ENCODE measurements at places on chromosomes 4 and X. TPM values are rescaled to one million over a fixed set of nuclear protein-coding genes. Genes with fewer than 3 reads are reported as not detected.
A peak's percentile ranks its signal among the peaks of the same experiment; 100 is the strongest.

DNA sequence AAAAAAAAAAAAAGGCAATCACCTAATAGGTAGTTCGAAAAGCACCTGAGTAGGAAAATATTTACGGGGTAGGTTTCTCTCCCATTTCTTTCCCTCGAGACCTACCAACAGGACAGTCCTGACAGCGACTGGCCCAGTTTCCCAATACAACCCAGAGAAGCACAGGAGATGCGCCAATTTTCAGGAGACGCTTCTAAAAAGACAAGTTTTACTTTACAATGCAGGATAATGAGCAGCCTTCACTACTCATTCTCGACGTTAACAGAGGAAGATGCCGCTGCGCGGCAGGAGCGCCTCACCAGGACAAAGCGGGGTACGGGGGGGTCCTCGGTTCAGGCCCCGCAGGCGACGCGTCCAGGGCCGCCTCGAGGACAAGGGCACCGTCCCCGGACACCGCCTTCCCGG, 708 bp downstream of the BCLAF3 start:
- H3K36me3 ChIP-seq: no peaks in the 10 kb centered on the region
- no peaks in the 10 kb centered on the region for H3K27me3 ChIP-seq
- no peak for DNase-seq

DNA sequence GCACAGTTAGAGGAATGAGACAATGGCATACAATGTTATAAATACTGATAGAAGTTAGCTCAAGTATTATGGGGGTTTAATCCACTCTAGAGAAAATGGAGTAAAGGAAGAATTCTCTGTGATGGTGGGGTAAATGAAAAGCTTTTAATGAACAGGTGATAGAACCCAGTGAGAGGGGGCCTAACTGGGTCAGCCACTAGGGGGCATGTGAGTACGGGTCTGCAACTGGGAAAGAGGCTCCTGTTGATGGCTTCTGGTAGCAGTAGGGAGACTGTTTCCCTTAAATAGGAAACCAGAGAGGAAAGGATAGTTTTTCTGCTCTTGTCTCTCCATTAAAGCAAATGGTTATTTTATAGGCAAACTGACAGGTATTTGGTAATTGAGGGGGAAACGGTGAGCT, 132.8 kb upstream of the GPR101 start:
- no peaks in the 10 kb centered on the region for H3K36me3 ChIP-seq
- H3K27me3 ChIP-seq: peaks cover 26% of the 10 kb centered on the region
- no peak overlapping the region for H3K27ac ChIP-seq
- no peak overlapping the region for H3K4me3 ChIP-seq
- DNase-seq: no peak

GRCh38 chrX:22922961-22923360, 76.8 kb upstream of the DDX53 start:
- no peak for DNase-seq
- H3K4me1 ChIP-seq: no peaks in the 10 kb centered on the region
- H3K36me3 ChIP-seq: no peaks in the 10 kb centered on the region
- no peak overlapping the region for H3K27ac ChIP-seq
- no peak overlapping the region for H3K4me3 ChIP-seq

DNA sequence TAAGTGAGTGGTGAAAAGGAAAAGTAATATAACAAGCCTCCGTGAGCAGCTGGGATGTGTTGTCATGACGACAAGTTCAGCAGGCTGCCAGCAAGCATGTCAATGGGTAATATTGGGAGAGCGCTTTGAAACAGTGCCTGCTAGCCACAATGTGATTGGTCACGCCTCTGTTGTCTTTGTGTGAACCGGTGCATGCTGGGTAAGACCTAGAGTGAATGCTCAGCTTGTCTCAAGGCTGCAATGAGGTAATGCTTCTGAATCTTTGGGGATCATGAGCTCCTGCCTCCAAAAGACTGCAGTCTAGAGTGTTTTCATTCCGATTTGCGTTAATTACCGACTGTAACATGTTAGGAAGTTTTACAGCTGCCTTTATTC, 54.9 kb downstream of the STOX2 start:
- DNase-seq: no peak
- H3K27me3 ChIP-seq: no peaks in the 10 kb centered on the region
- H3K27ac ChIP-seq: peak overlapping the region; percentile 40

GRCh38 chrX:72346302-72346949, 40.7 kb upstream of the CITED1 start:
- no peaks in the 10 kb centered on the region for H3K4me1 ChIP-seq
- no peaks in the 10 kb centered on the region for H3K36me3 ChIP-seq
- no peaks in the 10 kb centered on the region for H3K27me3 ChIP-seq
- no peak overlapping the region for H3K4me3 ChIP-seq
- no peak for DNase-seq

DNA sequence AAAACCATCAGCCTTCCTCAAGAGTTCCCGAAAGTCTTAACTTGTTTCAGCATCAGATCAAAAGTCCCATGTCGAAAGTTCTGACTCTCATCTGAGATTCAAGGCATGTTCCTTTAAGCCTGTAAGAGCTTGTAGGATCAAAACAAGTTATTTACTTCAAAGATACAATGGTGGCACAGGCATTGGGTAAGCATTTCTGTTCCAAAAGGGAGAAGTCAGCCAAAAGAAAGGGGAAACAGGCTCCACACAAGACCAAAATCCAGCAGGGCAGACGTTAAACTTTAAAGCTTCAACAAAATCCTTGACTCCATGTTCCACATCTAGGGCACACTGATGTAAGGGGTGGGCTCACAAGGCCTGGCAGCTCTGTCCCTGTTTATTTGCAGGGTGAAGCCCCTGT, 91.7 kb downstream of the FHDC1 start:
- H3K27ac ChIP-seq: no peak overlapping the region
- H3K4me3 ChIP-seq: no peak overlapping the region
- no peaks in the 10 kb centered on the region for H3K36me3 ChIP-seq
- no peaks in the 10 kb centered on the region for H3K27me3 ChIP-seq
- no peak for DNase-seq
- no peaks in the 10 kb centered on the region for H3K4me1 ChIP-seq

DNA sequence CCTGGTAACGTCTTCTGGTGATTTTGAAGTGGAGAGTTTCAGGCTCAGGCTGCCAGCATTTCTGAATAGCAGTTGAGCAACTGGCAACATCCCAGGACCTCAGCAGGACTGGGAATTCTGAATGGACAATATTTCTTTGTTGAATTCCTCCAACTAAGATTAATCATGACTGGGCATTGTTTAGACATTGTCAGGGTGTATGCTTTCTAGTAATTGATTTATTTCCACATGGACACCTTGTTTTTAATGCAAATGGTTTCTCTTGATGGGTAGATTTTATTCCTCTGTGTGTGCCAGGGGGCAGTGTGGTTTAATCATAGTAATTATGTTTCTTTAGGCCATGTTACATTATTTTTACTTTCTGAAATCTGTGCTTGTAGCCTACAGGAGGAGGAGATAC, 1004.7 kb upstream of the LCORL start:
- no peaks in the 10 kb centered on the region for H3K4me1 ChIP-seq
- no peaks in the 10 kb centered on the region for H3K27me3 ChIP-seq
- no peaks in the 10 kb centered on the region for H3K36me3 ChIP-seq
- no peak for DNase-seq

GRCh38 chr4:56215141-56215783, 172.0 kb downstream of the AASDH start:
- H3K36me3 ChIP-seq: no peaks in the 10 kb centered on the region
- H3K4me1 ChIP-seq: no peaks in the 10 kb centered on the region
- no peak overlapping the region for H3K27ac ChIP-seq
- no peak overlapping the region for H3K4me3 ChIP-seq

DNA sequence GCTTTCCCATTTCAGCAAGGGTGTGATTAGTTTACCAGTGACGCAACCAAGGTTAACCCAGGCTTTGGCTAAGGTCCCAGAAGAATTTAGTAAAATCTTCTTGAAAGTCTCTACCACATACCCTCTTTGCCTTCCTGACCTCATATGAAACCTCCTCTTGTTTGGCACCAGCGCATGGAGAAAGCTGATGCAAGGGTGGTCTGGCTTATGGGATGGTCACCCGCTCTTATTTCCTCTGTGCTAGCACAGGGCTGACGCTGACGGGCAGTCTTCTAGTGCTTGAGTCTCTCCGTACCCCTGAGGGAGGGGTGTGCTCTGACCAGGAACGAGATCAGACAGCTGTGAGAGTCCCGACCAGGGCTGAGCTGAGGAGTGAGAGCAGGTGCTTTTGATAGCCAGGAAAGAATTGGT, 137.6 kb downstream of the TENM3 start:
- no peak overlapping the region for H3K27ac ChIP-seq
- no peak for DNase-seq
- no peaks in the 10 kb centered on the region for H3K27me3 ChIP-seq
- no peaks in the 10 kb centered on the region for H3K36me3 ChIP-seq

GRCh38 chrX:108699368-108699767, 37.0 kb downstream of the IRS4 start:
- DNase-seq: no peak
- no peaks in the 10 kb centered on the region for H3K4me1 ChIP-seq
- no peak overlapping the region for H3K4me3 ChIP-seq
- no peak overlapping the region for H3K27ac ChIP-seq

Gene RS1
- total RNA-seq: not detected

Gene XPNPEP2
- total RNA-seq: 12.8 TPM

Gene FDCSP
- 78.2 TPM for total RNA-seq

Gene HPSE
- 1.6 TPM for total RNA-seq
